Type B pancreatic cell (in vitro differentiated cells): ENCODE measurements at places on chromosomes 2 and 18. TPM values are rescaled to one million over a fixed set of nuclear protein-coding genes. Genes with fewer than 3 reads are reported as not detected.

Gene TDRD15
- total RNA-seq, result 0.17 TPM in 1 of 2 replicates, not detected in the other

Gene ASIC4
- 0.79 and 0.99 TPM in 2 replicates for total RNA-seq

Gene DYNAP
- not detected in 2 replicates for total RNA-seq

Gene SATB2
- 3.2 and 19.1 TPM in 2 replicates for total RNA-seq

Gene DSC2
- total RNA-seq, result 85.4 and 352 TPM in 2 replicates

Gene CSRNP3
- total RNA-seq, result 7.1 and 18.4 TPM in 2 replicates

- DNase-seq, result no peak
Measured at GRCh38 chr2:201414099-201415023, 36.9 kb downstream of the TRAK2 start.

GRCh38 chr2:229784791-229785190 is 70.4 kb upstream of the DNER start:
- no peak for DNase-seq

GRCh38 chr18:51330148-51330547 is 132.7 kb upstream of the MEX3C start:
- DNase-seq, result no peak

DNA sequence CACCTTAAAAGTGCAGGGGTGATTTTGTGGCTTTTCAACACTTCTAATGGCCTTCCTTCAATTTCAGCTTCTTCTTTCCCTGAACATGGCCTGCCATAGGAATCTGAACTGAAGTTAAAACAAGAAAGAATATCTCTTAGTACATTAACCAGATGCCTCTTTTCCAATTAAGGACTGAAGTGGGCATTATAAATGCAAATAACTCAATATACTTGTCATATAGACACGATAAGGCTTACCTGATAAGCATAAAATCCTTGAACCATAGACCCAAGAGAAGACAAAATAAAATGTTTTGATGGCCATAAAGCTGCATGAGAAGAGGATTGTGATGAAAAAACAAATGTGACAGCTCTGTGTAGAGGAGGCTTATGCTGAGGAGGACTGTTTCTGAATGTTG is 173.1 kb downstream of the MC4R start:
- no peak for DNase-seq

- no peak for DNase-seq
Measured at GRCh38 chr2:101658387-101658786, 39.1 kb upstream of the MAP4K4 start.

DNA sequence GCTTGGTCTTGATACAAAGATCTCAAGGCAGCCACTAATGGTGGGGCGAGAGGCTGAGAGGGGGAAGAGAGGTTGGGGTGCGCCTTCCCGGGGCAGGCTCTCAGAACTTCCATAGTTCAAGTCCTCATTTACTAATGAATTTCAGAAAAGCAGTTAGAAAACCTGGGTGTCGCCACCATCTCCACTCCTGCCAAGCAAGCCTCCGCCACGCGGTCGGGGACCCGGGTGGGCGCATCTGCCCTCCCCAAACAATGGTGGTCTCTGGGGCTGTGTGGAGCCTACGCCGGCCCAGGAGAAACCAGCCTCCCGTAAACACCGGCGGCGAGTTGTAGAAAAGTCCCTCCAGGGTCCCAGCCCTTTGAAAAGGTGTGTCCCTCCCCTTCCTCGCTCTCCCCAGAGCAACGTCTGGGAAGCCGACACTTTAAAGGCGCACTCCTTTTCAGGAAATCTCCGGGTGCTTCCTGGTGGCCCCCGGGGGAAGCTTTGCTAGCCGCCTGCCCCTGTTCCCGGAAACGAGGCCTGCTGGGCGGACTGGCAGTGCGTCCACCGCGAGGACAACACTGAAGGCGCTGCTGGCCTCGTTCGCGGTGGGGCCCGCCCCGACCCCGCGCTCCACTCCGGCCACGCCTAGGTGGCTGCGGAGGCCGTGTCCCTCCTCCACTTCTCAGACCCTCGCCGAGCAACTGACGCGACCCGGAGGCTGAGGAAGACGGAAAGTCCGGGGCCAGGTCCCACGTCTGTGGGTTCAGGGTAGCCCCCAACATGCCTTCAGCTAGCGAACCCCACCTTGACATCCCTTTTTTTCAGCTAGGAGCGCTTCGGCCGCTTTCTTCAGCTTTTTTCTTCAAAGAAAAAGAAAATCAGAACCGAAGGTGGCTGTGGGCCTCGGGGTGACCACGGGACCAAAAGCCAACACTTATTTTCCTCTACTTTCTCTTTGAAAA is 16.8 kb downstream of the EVX2 start:
- DNase-seq, result no peak

DNA sequence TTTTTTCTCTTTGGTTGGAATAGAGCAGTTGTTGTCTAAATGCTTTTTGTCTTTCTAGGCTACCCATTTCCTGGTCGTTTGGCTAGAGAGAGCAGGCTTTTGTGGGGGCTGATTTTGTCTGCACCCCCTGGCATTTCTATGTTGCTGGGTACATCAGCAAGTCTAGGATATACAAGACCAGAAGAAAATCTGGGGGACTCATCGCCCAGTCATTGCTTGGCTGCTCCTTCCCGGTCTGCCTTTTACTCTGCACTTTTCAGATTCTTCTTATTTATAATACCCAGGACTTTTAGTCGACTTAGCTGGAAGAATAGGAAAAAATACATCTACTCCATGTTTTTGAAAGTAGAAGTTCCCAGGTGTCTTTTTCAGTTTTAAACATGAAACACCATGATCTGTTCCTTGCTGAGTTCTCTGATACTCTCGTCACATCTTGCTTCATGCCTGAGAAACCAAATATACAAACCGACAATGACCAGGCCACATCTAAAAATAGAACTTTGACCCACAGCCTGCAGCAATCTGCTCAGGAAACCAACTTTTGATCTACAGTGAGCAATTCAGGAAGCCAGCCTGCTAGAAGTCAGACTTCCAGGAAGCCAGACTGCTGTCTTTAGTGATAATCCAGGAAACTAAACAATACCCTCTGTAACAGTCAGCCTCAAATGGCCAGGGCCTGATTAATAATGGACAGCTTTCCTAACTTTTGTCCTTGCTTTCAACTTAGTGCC is 163.8 kb upstream of the MEX3C start:
- no peak for DNase-seq

GRCh38 chr18:50310080-50310479 is 22.6 kb upstream of the CXXC1 start:
- DNase-seq, result no peak

- no peak for DNase-seq
Measured at GRCh38 chr2:188964976-188965546, 9.1 kb upstream of the COL3A1 start.

DNA sequence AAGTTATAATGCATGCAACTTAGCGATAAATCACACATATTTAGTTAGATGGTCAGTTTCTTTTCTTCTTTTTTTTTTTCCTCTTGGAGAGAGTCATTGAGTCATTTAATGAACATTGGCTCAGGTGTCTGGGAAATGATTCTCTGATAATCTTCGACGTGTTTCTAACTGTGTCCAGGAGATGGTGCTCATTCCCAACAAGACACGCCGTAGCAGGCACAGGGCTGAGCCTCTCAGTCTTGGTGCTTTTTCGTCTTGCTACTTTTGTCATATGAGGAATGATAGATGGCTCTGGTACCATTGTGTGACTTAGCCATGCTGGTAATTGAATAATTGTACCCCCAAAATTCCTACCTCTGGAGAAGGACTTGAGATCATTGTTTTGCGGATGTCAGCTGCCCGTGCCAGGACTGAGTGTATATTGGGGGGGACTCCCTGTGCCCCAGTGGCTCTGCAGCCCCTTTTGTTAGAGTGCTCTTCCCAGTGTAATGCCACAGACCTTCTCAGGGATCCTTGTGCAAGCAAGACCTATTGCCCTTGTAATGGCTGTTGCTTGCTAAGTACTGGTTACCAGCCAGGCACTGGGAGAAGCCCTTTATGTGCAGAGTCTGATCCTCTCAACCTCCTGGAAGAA is 107.6 kb upstream of the CYRIA start:
- no peak for DNase-seq

GRCh38 chr2:32228181-32228580 is 36.5 kb downstream of the NLRC4 start:
- DNase-seq, result no peak

DNA sequence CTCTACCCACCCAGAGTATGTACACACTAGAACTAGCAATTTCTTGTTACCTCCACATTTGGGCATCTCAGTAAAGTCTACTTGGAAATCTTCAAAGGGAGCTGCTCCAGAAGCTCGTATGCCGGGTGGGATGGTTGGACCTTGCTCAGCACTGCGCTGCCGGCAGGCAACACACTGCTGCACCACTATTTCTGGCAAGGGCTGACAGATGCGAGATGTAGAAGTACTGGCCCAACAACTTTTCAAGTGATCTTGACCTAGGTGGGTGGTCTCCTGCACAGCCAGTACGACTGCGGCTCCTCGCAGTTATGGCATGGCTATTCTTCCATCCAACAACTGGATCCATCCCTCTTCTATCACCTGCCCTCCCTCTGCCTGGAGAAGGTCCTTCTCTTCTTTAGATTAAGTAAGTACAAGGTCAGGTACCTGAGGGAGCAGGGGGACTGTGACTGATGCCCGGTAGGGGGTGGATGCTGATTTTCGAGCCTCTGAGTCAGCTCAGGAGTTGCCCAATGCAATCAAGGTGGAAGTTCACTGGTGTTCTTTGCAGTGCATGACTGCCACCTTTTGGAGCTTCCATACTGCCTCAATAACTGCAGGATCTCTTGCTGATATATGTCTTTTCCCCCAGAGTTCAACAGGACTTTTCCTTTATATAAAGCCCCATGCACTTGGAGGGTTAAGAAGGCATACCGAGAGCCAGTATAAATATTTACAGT is 100.4 kb upstream of the SLC1A4 start:
- no peak for DNase-seq

DNA sequence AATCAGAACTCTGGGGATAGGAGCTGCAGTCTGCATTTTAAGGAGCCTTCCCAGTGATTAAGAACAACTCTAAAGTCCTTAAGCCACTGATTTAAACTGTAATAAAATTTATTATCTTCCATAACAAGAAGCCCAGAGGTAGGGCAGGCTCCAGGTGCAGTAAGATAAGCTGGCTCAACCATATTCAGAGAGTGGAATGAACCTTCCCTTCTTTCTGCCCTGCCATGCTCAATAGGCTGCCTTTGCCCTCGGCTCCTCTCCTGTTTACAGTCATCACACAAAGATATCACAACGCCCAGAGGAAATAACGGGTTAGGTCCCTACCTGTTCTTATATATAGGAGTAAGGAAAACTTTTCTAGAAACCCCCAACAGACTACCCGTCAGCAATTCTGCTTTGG is 90.5 kb upstream of the CDCA7 start:
- DNase-seq, result no peak

DNA sequence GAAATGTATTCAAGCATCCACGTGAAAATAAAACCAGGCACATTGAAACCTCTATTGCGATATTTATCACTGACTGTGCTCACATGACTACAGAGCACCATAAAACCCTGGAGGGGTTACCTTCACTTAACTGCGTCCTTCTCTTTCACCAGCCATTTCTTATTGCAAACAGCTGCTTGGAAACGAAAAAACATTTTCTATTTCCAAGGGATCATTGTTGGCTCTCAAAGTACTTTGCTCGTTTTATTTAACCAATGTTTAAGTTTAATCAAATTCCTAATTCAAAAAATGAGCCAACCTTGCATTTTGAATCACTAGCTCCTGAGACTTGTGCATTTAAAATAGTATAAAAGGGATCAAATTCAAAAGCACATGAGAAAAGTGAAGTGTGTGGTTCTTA is 134.4 kb downstream of the OSR1 start:
- no peak for DNase-seq

DNA sequence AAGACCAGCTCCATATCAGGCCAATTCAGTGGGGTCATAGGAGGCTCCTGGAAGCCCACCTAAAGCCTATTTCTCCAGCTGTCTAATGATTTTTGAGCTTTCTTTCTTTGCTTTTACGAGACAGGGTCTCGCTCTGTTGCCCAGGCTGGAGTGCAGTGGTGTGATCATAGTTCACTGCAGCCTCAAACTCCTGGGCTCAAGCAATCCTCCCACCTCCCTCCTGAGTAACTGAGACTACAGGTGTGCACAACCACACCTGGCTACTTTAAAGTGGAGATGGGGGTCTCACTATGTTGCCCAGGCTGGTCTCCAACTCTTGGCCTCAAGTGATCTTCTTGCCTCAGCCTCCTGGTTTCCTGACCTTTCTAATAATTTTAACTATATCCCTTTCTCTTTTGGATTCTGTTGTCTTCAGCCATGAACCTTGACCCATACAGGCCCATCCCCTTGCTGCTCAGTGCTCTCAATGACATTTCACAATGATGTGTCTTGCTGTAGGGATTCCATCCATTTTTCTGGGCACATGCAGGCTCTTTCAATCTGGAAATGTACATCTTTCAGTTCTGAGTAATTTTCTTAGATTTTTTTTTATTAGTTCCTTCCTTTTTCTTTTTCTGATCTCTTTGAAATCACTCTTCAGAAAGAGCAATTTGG is 29.7 kb downstream of the GNLY start:
- no peak for DNase-seq
